ENCODE measurements at places on chromosomes 7 and 10.

- peak; percentile 46 for DNase-seq
These were observed 103.8 kb upstream of the APBB1IP start for GRCh38 chr10:26334232-26334931.

DNA sequence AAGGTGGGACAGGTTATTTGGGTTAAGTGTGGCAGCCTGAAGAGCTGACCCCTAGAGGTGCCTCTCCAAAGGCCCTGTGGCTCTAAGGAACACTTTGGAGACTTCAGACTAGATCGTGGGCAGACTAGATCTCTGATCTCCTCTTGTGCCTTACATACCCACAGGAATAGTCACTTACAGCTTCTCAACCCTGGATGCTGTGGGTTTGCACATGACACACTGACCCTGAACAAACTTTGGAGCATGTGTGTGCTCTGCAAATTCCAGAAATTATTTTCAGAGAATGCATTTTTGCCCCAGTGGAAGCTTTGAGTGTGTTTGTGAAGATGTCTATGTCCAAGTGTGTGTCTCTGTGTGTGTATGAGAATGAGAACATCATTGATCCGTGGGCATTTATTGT is 119.6 kb downstream of the EMX2 start:
- DNase-seq, result no peak

- DNase-seq, result no peak
These were observed 1.1 kb downstream of the NDUFB2 start for GRCh38 chr7:140697447-140698143.

DNA sequence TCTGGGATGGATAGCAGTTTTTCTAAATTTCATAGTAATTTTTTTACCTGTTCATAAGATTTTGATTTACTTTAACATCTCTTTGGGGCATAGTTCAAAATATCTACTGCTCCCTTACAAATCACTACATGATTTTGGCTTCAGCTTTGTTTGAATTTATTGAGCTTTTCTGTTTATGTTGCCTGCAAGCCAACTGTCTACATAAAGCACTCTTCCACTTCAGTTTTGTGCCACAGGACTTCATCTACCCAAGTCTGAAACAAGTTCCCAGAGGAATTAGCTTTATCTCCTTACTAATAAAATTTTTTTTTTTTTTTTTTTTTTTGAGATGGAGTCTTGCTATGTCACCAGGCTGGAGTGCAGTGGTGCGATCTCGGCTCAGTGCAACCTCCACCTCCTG is 45.4 kb upstream of the KMT2E start:
- DNase-seq, result no peak

DNA sequence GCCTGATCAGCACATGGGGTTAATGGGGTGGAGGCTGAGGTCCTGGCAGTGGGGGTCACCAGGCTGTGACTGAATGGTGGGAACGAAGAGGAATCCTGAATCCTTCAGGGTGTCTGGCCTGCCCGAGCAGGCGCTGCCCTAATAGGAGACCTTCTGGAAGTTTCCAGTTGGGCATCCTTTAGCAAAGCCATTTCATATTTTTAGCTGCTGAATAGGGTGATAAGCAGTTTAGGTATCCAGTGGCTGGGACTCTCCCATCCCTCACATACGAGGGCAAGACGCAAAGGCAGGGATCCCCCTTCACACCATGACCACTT is 159.3 kb downstream of the SH3PXD2A start:
- DNase-seq, result no peak

GRCh38 chr10:10685566-10685965 is 332.1 kb upstream of the CELF2 start:
- DNase-seq, result no peak

DNA sequence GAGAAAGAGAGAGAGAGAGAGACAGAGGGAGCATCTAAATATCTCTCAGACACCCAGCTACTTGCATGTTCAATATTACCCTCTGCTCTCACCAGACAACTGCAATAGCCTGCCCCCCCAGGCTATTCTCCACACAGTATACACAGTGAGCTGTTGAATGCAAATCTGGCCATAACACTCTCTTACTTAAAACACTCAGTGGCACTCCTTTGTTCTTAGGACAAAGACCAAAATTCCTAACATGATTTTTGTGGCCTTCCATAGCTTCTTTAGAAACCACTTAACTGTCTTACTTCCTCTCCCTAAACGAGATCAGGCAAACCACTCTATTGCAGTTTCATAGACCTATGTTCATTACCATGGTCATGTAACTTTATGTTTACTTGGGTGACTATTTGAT is 903.6 kb upstream of the AUTS2 start:
- DNase-seq, result no peak

DNA sequence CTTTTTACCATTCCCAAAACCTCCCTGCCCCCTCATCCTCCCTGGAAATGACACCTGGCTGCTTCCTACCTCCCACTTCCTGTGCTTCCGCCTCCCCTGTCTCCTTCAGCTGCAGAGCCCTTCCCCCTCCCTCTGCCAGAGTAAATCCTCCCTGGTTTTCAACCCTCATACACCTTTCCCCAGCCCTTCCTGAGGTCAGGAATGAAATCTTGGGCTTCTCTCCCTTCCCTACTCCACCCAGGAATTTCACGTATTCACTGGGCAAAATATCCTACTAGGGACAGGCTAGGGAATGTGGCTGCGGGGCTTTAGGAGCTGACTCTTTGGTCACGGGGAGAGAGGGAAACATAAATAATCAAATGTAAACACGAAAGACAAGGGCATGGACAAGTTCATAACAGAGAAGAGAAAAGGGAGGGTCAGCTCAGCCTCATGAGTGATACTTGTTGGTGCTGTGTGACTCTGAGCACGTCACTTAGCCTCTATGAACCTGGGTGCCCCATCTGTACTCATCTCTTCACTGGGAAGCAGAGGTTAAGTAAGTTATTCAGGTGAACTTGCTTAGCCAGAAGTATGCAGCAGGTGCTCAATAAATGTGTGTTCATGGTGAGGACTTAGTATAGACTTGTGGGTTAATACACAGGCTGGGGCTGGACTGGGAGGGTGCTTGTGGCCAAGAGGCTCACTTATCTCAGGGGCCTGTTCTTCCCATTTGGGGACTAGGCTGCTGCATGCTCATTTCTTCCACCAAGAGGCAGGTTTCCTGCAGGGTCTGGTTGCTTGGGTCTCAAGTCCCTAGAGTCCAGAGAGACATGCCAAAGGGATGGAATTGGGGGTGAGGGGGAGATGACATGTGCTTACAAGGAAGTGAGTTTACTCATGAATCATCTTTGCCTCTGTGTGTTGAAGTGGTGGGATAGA is 10.0 kb upstream of the DUSP5 start:
- no peak for DNase-seq

DNA sequence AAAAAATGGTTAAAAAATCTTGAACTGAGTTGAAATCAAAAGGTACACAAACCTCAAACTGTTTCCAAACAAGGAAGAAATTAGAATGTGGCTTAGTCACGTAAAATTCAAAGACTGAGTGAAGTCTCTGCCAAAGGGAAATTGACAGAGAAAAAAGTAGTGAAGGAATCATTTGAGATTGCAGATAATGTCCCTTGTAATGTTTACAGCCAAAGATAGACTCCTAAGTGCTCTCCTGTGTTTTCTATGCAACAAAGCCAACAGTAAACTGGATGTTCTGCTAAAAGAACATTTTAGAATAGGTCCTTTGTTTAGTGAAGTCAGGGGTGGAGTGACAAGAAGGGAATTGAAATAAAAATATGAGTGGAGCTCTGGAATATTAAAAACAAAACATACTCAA is 117.9 kb downstream of the ITGA8 start:
- DNase-seq, result no peak

DNA sequence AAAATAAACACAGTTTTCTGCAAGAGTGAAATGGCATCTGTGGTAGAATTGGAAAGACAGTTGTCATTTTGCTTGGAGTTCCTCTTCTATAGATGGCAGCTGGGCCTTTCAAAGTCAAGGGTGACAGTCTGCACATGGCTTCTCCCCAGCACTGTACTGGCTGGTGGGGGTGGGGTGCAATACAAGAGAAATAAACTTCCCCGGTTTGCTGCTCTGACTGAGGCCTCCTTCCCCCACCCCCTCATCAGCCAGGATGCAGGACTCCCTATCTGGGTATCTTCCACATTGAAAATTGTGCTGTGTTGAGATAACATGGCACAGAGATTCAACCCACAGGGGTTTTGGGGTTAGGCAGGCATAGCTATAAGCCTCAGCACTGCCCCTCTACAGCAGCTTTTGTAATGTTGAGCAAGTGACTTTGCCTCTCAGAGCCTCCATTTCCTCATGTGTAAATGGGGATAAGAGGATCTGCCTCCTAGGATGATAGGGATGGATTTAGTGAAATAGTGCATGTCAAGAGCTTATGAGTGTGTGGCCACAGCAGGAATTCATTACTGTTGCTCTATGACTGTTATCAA is 85.8 kb upstream of the WDR11 start:
- no peak for DNase-seq

All from OCI-LY7 (cell line).